Activated CD4-positive, alpha-beta T cell treated with anti-CD3 and anti-CD28 coated beads, Interleukin-10, Interleukin-2, amounts not matched to agents 100 ng/mL and 50 ng/mL, durations not matched to agents 16 hours and 8 hours (primary cell): ENCODE measurements at places on chromosomes 2 and 18.

- DNase-seq, result no peak
Observed at GRCh38 chr2:217966423-217967070, 36.2 kb downstream of the TNS1 start.

GRCh38 chr2:128405467-128405900 is 86.8 kb upstream of the HS6ST1 start:
- no peak for DNase-seq

DNA sequence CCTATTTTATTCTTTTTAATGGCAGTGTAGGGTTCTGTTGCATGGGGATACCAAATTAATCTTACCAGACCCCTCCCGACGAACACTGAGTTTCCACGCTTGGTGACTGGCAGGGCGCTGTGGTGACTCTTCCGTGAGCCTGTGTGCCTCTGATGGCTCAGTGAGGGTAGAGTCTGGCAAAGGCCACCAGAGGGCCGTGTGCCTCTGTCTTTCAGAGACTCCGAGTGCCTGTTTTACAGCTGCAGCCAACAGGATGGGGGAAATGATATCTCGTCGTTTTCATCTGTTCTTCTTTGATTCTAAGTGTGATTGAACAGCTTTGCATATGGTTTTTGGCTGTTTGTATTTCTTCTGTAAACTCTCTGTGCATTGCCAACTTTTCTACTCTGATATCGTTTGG is 99.8 kb downstream of the ZNF236 start:
- peak; percentile 71 for DNase-seq

DNA sequence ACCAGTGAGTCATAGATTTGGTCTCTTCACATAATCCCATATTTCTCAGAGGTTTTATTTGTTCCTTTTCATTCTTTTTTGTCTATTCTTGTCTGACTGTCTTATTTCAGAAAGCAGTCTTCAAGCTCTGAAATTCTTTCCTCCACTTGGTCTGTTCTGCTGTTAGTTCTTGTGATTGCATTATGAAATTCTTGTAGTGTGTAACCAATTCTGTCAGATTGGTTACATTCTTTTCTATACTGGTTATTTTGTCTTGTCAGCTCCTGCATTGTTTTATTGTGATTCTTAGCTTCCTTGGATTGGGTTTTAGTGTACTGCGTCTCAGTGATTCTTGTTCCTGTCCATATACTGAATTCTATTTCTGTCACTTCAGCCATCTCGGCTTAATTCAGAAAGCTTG is 18.6 kb downstream of the EHBP1 start:
- DNase-seq, result no peak

- DNase-seq, result no peak
Observed at GRCh38 chr2:190972213-190972612, 41.8 kb downstream of the STAT1 start.

DNA sequence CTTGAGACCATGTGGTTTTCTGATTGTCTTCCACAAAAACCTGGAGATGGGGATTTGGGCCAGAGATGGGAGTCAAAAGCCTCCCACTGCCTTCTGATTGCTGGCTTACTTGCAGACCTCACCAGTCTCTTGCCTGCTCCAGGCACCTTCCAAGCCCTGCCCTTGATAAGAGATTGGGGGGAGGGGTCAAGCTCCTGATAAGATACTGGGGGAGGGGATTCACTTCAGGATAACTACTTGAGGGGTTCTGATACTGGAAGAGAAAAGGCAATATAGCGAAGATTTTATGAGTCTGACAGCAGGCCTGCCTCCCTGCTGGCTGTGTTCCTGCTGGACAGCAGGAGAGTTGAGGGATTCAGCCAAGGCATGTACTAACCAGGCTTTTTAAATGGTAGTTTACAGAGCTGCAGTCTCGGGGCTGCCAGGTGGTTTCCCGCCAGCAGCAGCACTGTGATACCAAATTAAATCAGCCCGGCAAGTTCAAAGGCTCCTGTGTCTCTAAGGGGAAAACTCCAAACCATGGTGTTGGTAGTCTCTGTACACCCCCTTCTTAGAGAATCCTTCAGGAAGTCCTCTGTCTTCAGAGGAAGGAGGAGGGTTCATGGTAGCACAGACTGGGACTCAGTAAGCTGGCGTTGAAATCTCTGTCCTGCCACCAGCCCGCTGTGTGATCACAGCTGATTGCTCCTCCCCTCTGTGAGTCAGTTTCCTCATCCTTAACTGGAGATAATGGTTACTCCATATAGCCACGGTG is 58.3 kb downstream of the FBXO36 start:
- DNase-seq, result peak; percentile 58

GRCh38 chr2:221447310-221447709 is 124.8 kb downstream of the EPHA4 start:
- DNase-seq, result no peak

- no peak for DNase-seq
Observed at GRCh38 chr2:182980652-182981051, 57.6 kb downstream of the NCKAP1 start.

DNA sequence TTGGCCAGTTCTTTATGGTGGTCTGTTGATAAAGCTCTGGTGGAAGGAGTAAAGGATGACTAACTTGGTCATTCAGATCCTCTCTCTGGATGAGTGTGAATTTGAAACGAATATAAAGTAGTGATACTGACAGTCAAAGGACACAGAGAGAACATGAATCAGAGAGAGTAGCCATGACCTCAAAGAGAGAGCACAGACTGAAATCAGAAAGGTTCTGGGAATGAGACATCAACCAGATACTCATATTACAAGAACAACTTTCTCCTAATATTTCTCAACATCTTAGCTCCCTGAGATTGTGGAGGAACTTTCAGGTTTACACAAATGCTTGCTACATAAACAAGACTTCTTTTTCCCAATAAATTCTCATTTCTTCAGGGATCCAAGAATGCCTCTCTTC is 849.1 kb upstream of the CHAC2 start:
- peak; percentile 14 for DNase-seq

GRCh38 chr2:196165016-196165415 is 6.4 kb downstream of the STK17B start:
- peak; percentile 54 for DNase-seq

DNA sequence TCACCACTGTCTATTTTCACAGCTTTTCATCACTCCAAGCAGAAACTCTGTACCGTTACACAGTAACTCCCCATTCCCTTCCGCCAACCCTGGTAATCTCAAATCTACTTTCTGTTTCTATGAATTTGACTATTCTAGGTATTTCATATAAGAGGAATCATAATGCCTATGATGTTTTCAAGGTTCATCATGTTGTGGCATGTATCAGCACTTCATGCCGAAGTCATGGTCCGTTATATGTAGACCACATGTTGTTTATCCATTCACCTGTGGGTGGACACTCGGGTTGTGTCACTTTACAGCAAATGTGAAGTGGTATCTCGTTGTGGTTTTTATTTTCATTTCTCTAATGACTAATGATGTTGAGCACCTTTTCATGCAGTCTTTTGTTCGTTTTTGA is 21.6 kb downstream of the CPSF3 start:
- DNase-seq, result peak; percentile 36

DNA sequence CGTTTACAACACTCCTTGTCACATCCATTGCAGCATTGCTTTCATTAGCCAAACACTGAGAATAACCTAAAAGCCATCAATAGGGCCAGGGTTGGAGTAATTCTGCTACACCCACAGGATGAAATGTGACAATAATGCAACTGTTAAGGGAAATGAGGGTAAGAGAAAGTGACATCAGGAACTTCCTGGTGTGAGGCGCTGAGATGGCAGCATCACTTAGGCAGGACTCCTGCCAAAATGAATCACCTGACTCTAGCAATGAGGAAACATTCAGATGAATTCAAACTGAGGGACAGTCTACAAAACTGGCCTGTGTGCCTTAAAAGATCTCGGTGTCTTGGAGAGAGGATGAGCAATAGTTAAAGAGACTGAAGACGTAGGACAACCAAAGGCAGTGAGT is 115.6 kb upstream of the AGAP1 start:
- DNase-seq, result no peak

- DNase-seq, result no peak
Observed at GRCh38 chr2:128813352-128814034, 494.8 kb upstream of the HS6ST1 start.

DNA sequence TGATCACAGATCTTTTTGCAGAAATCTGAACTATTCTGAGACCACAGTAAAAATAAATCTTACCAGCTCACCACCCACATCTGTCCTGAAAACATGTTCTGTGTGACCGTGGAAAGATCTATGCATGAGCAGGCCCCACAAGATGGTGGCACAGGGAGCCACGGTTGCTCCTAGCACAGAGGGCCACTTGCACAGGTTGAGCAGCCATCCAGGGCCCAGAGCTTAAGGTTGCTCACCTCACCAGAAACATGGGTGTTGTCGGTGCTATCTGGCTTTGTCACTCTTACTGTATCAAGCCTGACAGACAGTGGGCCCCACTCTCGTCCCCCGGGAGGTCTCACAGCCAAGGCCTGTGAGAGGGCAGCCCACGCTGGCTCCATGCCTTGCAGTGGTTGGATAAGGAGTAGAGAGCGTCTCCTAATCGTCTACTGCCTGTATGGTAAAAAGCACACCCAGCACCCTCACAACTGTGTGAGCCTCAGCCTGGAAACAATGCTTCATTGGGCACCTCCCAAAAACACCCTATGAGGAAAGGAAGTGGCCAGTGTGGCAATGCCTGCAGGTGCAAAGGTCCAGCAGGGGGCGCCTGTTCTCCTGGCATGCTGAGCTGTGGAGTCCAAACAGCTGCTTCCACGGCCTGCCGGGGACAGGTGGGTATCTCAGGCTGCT is 19.6 kb downstream of the TUBB6 start:
- peak; percentile 83 for DNase-seq

GRCh38 chr2:59586176-59586575 is 967.3 kb downstream of the BCL11A start:
- DNase-seq, result no peak

DNA sequence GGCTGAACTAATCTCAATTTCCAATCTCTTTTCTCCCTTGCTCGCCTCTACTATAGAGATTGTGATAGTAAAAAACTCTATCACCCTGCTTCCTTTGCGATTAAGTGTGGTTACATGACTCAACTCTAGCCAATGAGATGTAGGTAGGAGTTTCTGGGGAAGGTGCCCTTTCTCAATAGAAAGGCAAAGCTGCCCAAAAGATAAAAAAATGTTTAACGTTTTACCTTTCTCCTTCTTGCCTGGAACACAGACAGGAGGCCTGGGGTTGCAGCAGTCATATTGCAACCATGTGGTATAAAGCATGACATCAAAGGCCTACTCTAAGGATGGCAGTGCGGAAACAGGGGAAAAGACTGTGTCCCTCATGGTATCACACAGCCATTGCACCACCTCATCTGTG is 31.5 kb downstream of the TMEM37 start:
- DNase-seq, result peak; percentile 54

- DNase-seq, result no peak
Observed at GRCh38 chr18:39825485-39826150, 2129.4 kb upstream of the PIK3C3 start.

- DNase-seq, result no peak
Observed at GRCh38 chr18:44079606-44080005, 601.1 kb upstream of the SETBP1 start.

DNA sequence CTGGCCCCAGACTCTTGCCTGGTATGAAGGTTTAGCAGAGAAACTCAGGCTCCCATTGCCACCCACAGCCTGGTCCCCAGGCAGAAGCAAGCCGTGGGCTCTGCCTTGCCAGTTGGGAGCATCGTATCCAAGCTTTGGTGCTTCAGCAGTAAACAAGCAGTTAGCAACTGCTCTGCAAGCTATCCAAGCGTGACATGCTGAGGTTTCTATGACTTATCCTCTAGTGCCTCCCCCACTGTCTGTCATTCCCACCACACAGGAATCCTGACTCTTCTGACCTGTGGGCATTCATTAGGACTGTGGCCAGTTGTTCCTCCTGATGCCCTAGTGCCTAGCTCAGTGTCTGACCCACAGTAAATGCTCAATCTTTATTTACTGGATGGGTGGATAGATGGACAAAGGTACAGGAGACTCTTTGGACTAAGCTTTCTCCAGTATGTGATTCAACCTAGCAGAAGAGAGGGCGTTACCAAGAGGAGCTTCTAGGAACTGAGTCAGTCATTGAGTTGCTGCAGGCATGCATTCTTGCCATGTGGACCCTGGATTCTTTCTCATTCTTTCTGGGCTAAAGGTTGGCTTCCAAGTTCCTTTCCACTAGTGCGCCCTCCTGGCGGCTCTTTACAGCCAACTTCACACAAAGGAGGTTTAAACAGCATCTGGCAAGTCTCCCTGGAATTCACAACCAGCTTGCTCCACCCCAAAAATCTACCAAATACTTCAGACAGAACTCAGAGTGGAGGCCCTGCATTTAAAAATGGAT is 40.6 kb upstream of the MRPL19 start:
- no peak for DNase-seq

GRCh38 chr2:95043300-95044093 is 18.0 kb downstream of the MAL start:
- DNase-seq, result peak; percentile 28

GRCh38 chr2:107809835-107810234 is 16.9 kb upstream of the RGPD4 start:
- no peak for DNase-seq

- DNase-seq, result no peak
Observed at GRCh38 chr2:2810504-2810903, 479.4 kb upstream of the MYT1L start.

- no peak for DNase-seq
Observed at GRCh38 chr18:32810314-32810713, 37.5 kb upstream of the KLHL14 start.

DNA sequence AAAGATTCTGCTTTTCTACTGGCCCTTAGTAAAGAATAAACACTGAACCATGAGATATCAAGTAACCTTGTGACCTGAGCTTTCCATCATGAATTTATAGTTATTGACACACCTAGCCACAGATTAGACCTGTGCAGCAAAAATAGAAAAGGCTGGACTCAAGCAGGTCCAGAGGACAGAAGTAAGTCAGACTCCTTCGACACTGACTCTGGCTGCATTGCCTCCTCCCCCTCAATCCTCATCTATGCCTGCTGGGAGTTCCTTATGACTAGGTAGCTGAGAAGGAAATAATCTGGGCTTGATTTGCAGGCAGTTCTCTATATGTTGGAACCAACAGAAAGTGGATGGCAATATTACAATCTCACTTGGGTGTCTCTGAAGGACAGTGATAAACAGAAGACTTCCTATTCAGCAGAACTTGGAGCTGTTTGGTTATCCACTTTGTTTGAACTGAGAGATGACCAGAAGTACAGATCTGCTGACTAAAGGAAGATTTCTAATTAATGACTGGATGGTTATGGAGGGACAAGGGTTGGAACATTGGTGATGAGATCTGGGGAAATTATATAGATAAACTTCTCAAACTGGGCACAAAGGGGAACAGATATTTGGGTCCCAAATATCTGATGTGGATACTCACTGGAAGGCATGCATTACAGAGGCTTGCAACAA is 39.4 kb downstream of the ARID5A start:
- DNase-seq, result no peak

GRCh38 chr18:53785811-53786210 is 438.7 kb downstream of the MBD2 start:
- DNase-seq, result no peak

- no peak for DNase-seq
Observed at GRCh38 chr2:184312970-184313369, 285.4 kb upstream of the ZNF804A start.

GRCh38 chr2:145315053-145315452 is 795.1 kb upstream of the ZEB2 start:
- no peak for DNase-seq
